ENCODE measurements at places on chromosomes 16 and 17. TPM values are rescaled to one million over a fixed set of nuclear protein-coding genes. Genes with fewer than 3 reads are reported as not detected.

SLC47A1 gene
- 13.6 TPM for total RNA-seq

KRTAP9-6 gene
- total RNA-seq, result not detected

CD300LB gene
- total RNA-seq, result not detected

WNT9B gene
- total RNA-seq, result not detected

- H3K36me3 ChIP-seq, result no peaks in the 10 kb centered on the region
- H3K27ac ChIP-seq, result no peak overlapping the region
- H3K4me3 ChIP-seq, result no peak overlapping the region
These were observed 1.6 kb upstream of the KRT34 start for GRCh38 chr17:41383690-41384089.

DNA sequence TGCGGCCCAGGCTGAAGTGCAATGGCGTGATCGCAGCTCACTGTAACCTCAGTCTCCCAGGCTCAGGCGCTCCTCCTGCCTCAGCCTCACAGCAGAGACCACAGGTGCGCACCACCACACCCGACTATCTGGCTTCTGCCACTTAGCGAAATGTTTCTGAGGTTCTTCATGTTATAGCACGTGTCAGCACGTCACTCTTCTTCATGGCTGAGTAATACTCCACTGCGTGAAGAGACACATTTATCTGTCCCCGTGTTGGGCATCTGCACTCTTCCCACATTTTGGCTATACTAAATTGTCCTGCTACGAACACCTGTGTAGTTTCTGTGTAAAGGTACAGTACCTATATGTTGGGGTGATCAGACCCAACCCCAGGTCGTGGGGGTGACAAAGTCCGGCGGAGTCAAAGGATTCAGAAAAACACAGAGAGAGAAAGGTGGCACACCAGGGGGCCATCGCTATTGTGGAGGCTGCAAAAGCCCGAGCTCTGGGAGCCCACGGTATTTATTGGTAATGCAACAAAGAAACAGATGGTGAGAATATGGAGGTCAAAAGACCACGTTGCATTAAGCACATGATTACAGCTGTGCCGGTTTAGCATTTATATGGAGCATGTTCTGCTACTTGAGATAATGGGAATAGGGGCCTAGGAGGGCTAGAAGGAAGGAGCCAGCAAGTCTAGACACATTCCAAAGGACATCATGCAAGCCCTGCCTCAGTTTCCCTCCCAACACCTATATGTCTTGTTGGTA is 851 bp upstream of the DPEP1 start:
- no peaks in the 10 kb centered on the region for H3K4me1 ChIP-seq
- no peaks in the 10 kb centered on the region for H3K36me3 ChIP-seq
- H3K27ac ChIP-seq, result no peak overlapping the region
- H3K4me3 ChIP-seq, result no peak overlapping the region
- H3K27me3 ChIP-seq, result no peaks in the 10 kb centered on the region

DNA sequence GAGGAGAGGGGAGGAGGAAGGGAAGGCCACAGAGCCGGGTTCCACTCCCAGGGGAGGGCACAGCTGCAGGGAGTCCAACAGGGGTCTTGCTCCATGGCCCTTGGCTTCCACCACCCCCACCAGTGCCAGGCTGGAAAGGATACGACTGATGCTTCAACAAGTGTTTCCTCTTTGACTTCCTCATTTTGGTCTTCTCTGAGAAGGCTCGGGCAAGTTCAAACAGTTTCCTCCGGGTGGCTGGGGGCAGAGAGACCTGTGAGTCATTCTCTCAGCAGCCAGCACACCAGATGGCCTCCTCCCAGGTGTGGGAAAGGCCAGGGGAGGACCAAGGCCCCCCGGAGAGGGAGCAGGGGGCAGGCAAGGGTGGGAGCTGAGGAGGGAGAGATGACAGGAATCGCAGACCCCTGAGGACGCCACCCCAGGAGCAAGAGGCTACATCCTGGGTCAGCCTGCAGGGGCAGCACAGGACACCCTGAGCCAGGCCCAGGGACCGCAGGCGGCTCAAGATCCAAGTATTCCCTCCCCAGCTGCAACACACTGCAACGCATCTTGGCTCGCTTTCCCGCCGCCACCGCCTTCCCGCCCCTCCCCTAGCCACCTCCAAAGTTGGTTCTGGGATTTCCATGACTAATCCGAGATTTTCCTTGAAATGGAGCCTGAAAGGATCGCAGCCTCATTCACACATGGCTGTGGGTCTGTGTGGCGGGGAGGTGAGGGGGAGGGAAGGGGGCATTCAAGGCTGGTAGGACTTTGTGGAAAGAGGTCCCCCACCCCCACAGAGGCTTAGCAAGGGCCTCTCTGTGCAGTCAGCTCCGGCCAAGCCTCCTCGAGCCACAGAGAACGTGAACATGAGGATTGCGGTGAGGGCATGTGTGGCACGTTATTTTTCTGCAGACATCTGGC is 18.4 kb upstream of the MRPS23 start:
- peaks cover 6% of the 10 kb centered on the region for H3K36me3 ChIP-seq
- DNase-seq, result peak; percentile 28
- no peak overlapping the region for H3K4me3 ChIP-seq
- H3K27ac ChIP-seq, result no peak overlapping the region
- peaks cover 3% of the 10 kb centered on the region for H3K4me1 ChIP-seq

DNA sequence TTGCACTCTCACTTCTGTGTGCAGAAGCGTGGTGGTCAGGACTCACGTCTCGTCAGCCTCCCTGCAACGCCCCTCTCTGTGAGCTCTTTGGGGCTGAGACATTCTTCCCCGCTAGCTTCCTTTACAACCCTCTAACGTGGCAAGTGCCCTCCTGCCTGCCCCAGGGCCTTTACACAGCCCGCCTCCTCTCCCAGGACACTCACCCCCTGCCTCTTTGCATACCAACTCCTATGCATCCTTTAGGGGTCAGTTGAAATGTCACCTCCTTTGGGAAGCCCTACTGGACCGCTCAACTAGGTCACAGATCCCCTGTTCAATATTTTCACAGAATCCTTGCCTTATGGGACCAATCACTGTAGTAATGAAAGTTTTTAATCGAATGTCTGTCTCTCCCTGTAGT is 61.4 kb downstream of the SDK2 start:
- H3K4me3 ChIP-seq, result no peak overlapping the region
- DNase-seq, result no peak
- H3K36me3 ChIP-seq, result no peaks in the 10 kb centered on the region
- H3K4me1 ChIP-seq, result no peaks in the 10 kb centered on the region

Measured in thyroid gland (tissue), 4 donors.